Activated CD8-positive, alpha-beta memory T cell treated with anti-CD3 and anti-CD28 coated beads, Interleukin-2, amount 50 U/mL, for 4 hours (primary cell): ENCODE measurements at places on chromosomes 5 and 9.

- DNase-seq, result no peak
These were observed 816.8 kb upstream of the DMAC1 start for GRCh38 chr9:8616414-8616813.

GRCh38 chr5:141382469-141383294 lies at the start of gene PCDHGA7:
PCDHGA7 (plus strand) TSS chr5:141382742; CDS start chr5:141382900, 158 bp downstream.
- no peak for DNase-seq

GRCh38 chr5:170097934-170098333 lies 7.8 kb upstream of the FOXI1 start:
- no peak for DNase-seq

DNA sequence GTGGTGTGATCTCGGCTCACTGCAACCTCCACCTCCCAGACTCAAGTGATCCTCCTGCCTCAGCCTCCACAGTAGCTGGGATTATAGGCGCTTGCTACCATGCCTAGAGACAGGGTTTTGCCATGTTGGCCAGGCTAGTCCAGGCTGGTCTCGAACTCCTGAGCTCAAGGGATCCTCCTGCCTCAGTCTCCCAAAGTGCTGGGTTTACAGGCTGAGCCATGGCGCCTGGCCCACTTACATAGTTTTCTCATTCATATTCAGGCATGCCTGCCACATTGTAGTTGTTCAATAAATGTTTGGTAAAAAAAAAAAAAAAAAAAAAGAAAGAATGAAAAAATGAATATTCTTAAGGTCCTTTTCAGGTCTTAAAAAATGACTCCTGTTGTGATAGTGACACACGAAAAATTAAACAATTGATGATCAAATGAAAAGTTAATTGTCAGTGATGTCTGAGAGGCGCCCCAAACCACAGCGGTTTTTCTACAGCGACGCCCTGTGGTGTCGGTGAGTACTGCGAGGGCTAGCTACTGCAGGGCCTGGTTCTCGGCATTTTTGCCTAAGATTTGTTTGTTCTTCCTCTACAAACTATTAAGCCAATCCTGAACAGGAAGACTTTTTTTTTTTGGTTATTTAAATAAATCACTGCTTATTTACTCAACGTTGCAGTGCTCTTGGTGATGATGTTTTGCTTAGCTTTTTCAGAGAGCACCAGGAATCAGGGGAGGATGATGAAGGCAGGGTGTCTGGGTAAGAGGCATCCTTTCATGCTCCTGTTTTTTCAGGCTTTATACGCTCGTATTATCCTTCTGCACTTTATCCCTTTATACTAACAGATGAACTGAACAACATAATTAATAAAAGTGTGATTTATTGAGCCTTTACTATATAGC lies 67.0 kb upstream of the DPYSL3 start:
- no peak for DNase-seq

DNA sequence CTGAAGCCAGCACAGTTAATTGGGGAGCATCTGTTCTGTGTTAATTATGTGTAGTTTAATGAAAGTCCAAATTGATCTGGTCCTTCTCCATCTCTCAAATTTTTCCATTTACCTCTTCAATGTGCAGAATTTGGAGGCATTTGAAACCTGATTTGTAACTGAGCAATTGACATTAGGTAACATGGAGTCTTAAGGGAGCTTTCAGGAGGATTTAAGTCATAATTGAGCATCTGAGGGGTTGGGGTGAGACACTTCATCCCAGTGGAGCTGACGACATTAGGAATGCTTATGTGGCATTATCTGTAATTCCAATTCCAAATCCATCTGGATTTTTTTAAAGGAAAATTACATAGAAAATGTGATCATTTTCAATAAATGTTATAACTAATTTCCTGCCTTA lies 1015.9 kb downstream of the TLE1 start:
- DNase-seq, result no peak

DNA sequence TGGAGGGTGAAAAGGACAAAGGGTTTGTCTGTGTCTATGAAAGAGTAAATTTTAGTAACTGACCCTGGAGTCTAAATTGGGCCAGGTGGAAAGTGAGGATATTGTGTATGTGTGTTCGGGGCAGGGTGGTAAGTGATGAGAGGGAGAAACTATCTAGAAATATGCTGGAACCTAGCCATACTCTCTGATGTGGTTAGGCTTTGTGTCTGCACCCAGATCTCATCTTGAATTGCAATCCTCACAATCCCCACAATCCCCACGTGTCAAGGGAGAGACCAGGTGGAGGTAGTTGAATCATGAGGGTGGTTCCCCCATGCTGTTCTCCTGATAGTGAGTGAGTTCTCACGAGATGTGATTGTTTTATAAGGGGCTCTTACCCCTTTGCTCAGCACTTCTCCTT lies 60.6 kb downstream of the COMMD10 start:
- no peak for DNase-seq

GRCh38 chr5:98108497-98108896 lies 665.0 kb upstream of the RGMB start:
- DNase-seq, result no peak

GRCh38 chr5:68949256-68949655 lies 144.6 kb upstream of the SLC30A5 start:
- DNase-seq, result no peak
